ENCODE measurements at places on chromosomes 5 and 9.

DNA sequence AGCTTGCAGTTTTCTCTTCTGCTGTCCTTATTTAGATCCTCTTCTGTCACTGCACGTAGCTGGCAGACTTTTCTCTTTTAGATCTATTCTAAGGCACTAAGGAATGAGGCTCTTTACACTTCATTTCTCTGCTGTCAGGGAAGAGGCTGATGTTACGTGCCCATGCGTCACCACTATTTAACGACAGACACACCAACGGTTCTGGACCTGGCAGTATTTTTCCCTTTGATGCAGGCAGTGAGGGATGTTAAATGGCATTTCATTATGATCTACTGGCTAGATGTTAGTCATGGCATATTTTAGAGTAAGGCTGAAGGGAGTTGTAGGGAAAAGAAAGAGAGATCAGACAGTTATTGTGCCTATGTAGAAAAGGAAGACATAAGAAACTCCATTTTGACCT is 8.2 kb upstream of the CRHBP start:
- no peak for DNase-seq

- DNase-seq: no peak
Observed at GRCh38 chr9:137486141-137486490, 27.0 kb upstream of the NSMF start.

- DNase-seq: no peak
Observed at GRCh38 chr5:165127941-165128340, 1622.5 kb downstream of the MAT2B start.

- DNase-seq: peak; percentile 20
Observed at GRCh38 chr5:77139001-77139400, 51.9 kb upstream of the ZBED3 start.

DNA sequence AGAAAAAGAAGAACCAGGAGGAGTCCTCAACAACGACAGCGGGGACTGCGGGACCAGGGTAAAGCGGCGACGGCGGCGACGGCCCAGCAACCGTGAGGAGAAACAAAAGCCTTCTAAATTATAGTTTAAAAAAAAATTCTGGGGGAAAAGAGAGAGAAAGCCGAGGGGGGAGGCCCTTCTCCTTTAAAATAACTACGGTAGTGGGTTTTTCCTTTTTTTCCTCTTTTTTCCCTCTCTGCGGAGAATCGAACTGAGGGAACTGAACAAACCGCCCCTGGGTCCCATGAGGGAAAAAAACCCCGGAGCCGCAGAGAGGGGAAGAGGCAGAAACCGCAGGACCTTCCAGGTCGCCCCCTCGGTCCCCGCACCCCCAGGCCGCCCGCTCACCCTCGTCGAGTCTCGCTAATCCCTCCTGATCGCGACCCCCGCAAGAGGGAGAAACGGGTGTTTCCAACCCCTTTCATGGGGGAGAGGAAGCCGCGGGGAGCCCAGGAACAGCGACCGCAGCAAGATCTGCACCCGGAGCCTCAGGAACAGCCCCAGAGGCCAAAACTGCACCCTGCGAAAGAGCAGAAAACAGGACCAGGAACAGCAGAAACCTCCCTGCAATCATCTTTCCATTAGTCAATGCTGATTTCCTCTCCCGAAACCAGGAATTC is 453 bp downstream of the CPEB4 start:
- DNase-seq: peak; percentile 16

- DNase-seq: no peak
Observed at GRCh38 chr9:30235068-30235467, 2149.4 kb upstream of the ACO1 start.

GRCh38 chr5:161851691-161852299 is 3.9 kb downstream of the GABRA1 start:
- DNase-seq: no peak

DNA sequence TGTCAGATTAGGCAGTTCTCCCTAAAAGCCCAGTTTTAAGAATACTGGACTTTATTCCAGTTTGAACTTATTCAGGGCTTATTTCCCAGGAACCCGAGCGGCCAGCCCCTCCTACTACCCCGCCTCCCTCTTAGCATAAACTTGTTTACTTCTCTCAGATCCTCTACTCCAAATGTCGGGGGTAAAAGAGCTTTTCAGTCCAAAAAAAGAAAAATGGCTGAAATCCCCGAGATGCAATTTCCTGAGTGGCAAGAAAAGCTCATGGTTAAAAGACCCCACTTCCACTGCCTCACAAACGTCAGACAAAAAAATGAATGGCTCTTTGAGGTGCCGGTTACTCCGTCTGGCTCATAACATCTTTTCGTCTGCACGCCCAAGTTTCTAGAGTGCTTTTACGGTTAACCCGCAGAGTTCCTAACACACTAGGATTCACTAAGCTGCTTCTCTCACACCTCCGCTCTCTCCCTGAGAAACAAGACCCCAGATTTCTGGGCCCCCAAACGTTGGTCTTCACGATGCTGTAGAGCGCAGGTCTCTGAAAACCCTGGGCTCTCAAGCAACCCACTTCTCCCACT is 402 bp downstream of the BRD8 start:
- DNase-seq: peak; percentile 54

- no peak for DNase-seq
Observed at GRCh38 chr5:130032807-130033206, 128.5 kb downstream of the CHSY3 start.

- DNase-seq: no peak
Observed at GRCh38 chr9:107938801-107939386, 449.3 kb upstream of the KLF4 start.

DNA sequence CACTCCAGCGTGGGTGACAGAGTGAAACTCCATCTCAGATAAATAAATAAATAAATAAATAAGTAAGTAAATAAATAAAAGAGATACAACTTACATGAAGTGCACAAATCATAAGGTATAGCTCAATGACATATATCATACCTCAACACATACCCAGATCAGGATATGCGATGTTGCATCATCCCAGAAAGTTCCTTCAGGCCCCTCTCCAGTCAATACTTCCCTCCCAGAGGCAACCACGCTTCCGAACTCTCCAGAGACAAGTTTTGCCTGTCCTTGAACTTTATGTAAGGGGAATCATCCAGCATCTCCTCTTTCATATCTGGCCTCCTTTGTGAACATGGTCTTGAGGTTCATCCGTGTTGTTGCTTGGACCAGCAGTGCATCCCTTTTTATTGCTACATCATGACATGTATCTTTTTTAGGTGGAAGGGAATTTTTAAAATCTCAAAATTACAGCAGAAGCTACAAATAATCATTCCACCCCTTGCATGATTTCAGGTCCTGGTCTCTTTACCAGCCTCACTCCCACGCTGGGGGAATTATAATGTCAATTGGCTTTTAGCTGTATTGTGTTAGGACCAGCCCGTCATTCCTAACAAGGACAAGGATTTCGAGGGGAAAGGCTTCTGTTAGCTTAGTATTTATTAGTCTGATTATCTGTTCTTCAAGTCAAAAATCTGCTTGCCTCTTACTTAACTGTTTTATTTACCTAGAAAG is 32.9 kb upstream of the AOPEP start:
- no peak for DNase-seq

DNA sequence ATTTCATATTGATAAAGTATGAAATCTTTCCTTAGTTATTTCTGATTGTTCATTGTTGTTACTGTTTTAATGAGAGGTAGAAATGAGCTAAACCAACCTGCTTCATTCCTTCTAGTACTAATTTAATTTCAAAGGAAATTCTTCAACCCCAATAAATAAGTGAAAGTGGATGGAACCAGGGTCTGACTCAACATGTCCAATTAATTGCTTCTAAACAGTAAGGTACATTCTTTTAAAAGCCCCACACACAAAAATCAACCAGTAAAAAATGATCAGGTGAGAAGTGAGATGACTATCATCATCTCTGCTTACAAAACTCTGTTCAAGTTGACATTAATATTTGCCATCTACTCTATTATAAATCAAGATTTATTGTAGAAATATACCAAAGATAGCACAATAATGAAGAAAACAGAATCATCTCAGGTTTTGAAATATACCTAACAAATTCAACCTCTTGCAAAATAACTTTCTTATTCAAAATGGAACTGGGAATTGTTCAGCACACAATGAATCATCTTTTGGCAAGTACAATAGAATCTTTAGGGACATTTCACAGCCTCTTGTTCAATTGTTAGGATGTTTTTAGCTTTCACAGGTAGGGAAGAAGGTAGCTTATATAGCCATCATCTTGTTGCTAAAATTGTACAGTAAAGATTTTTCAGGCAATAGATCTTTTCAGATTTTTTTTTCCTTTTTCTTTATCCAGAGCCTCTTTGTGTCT is 114.5 kb downstream of the RPS23 start:
- no peak for DNase-seq

DNA sequence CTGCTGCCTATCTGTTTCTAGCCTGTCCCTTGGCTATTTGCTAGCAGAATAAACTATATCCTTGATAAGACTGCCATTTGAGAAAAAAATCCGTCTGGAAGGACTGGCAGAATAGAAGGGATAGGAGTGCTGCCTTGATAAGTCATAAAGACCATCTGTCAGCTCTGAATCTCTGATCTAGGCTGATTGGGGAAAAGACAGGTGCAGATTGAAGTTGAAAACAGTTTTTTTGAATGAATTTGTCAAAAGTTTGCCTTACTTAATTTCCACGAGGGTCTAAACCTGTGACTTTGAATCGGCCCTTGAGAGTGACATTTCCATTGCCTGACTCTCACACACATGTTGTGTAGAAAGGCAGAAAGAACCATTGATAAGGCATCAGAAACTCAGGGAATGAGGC is 218.6 kb downstream of the MAN2A1 start:
- no peak for DNase-seq

Data from AG08395 (cell line).